ENCODE measurements at places on chromosomes 13 and 19.
A peak's percentile ranks its signal among the peaks of the same experiment; 100 is the strongest.

DNA sequence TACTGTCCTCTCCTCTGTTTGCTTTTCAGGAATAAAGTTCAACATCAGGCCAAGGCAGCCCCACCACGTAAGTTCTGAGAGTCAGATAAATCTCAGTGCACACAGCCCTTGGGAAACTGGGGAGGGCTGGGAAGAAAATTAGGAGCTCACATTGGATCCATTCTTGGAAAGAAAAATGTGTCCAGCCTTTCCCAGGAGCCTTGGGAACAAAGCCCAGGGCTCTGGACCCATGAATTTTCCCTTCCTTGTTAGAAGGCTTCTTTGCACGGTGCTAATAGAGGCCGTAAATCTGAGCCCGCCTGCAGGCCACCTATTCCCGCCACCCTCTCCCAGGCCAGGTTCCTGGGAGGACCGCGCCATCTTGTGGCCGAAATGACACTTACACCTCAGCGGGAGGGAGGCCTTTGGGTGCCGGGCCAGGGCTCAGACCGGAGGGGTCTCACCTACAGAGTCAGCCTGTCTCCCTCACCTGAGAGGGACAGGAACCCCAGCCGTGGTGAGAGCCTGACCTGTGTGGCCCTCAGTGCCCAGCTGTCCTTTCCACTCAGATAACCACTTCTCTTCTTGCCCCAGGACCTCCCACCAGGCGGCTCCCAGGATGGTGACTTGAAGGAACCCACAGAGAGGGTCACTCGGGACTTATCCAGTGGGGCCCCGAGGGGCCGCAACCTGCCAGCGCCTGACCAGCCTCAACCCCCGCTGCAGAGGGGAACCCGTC is 25.1 kb upstream of the KCTD15 start:
- DNase-seq = peak; percentile 35

GRCh38 chr13:83796364-83796763 is 85.9 kb downstream of the SLITRK1 start:
- DNase-seq = no peak

DNA sequence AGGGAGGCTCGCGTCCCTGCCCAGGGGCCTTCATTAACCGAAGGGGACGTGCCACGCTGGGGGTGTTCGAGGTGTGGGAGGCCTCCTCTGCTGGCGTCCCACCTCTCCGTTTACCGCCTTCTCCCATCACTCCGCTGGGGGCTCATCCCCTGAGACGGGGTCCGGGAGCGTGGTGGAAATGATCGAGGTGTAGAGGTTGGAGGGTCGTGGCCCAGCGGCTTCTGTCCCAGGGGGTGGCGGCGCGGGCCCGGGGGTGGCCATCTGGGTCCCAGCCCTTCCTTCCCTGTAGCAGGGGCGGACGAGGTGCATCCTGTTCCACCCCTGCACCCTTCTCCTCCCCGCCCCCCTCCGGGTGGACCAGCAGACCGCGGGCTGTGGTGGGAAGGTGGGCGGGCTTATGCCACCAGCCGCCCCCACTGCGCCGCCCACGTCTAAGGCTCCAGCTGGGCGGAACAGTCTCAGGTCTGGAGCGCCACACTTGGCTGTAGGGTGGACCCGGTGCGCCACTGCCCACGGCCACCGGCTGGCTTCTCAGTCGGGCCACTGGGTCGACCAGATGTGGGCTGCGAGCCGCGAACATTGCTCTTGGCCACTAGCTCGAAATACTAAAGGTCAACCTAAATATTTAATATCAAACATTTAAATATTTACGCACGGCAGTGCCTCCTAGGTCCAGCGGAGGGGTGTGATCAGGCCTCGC is 69.5 kb downstream of the ZNF723 start:
- DNase-seq = no peak

DNA sequence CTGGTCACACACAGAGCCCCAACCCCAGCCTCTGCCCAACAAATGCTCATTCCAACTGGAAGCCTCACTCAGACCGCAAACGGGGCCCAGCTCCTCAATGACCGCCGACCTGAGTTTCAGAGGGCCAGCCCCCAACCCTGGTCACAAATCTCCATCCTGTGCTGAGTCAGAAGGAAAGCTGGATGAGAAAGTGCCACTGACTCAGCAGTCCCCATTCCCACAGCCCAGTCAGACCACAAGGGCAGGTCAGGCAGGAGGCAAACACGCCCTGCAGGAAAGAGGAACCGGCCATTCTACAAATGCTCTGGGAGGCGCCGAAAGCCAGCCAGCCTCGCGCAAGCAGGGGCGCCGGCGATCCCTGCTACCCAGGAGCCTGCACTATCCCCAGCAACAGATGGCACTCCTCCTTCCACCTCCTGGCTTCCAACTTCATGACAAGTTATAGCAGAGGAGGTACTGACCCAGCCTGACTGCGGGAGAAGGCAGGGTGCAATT is 14.1 kb upstream of the PRKD2 start:
- DNase-seq = no peak

DNA sequence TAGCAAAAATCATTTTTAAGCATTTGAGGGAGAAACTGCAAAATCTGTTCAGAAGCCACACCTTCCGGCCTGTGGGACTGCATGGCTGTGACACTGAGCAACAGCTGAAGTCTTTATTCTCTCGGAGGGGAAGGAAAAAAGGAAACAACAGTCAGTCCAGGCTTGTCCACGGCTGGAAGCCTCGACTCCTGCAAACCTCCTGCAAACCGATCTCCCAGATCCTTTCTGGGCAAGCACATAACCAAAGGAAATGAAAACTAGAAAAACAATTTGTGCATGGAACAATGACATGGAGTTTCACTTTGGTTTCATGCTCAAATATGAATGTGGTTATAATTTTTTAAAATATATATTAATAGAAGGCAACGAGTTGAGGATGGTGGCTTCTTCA is 1.0 kb downstream of the COL4A1 start:
- no peak for DNase-seq
